ENCODE measurements at places on chromosomes 2 and 18. TPM values are rescaled to one million over a fixed set of nuclear protein-coding genes. Genes with fewer than 3 reads are reported as not detected.

Gene SLC4A5
- 1.5 TPM for total RNA-seq

Gene SGPP2
- total RNA-seq, result 3.1 TPM

Gene KHK
- total RNA-seq, result 12.8 TPM

Gene CBLN2
- not detected for total RNA-seq

Gene CRYGD
- total RNA-seq, result not detected

Gene C2orf72
- total RNA-seq, result 2.4 TPM

Gene VWC2L
- not detected for total RNA-seq

Gene GPR45
- not detected for total RNA-seq

Gene DSG4
- total RNA-seq, result not detected

Gene DDX18
- total RNA-seq, result 180 TPM

Gene NDUFV2
- 307 TPM for total RNA-seq

Gene ECEL1
- 0.14 TPM for total RNA-seq

Gene ESPNL
- total RNA-seq, result not detected

Gene ZNF385B
- total RNA-seq, result not detected

Gene ADGRF3
- 5.2 TPM for total RNA-seq

Gene ASXL3
- total RNA-seq, result not detected

Gene RSAD2
- 9.2 TPM for total RNA-seq

Gene FEV
- total RNA-seq, result not detected

Gene TRIM54
- total RNA-seq, result 0.33 TPM

Gene DSG3
- not detected for total RNA-seq
